Pancreas (tissue), 10 donors: ENCODE measurements at places on chromosomes 16 and 17. TPM values are rescaled to one million over a fixed set of nuclear protein-coding genes. Genes with fewer than 3 reads are reported as not detected.
A peak's percentile ranks its signal among the peaks of the same experiment; 100 is the strongest.

GRCh38 chr16:66121466-66121865, 245.0 kb upstream of the CDH5 start:
- no peaks in the 10 kb centered on the region for H3K36me3 ChIP-seq
- H3K4me3 ChIP-seq: no peak overlapping the region
- no peaks in the 10 kb centered on the region for H3K27me3 ChIP-seq
- DNase-seq: no peak
- no peaks in the 10 kb centered on the region for H3K4me1 ChIP-seq

DNA sequence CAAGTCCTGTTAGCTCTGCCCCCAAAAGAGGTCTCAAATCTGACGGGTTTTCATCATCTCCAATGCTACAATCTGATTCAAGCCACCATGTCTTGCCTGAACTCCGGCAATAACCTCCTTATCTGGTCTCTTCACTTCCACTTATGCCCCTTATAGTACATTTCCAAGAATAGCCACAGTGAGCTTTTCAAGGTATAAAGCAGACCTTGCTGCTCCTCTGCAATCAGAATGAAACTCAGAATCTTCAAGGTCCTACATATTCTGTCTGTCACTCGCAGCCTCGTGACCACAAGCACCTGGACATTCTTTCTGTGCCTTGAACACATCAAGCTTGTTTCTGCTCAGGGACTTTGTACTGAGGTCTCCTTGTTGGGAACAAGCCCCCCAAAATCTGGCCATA, 84.7 kb downstream of the YPEL2 start:
- no peak for DNase-seq
- H3K4me3 ChIP-seq: no peak overlapping the region
- no peaks in the 10 kb centered on the region for H3K27me3 ChIP-seq
- no peaks in the 10 kb centered on the region for H3K4me1 ChIP-seq

- no peaks in the 10 kb centered on the region for H3K36me3 ChIP-seq
- H3K27ac ChIP-seq: peak overlapping the region; percentile 41
- peak overlapping the region; percentile 68 for H3K4me3 ChIP-seq
- no peaks in the 10 kb centered on the region for H3K27me3 ChIP-seq
Observed at GRCh38 chr17:1713878-1714426, 3.8 kb upstream of the TLCD2 start.

DNA sequence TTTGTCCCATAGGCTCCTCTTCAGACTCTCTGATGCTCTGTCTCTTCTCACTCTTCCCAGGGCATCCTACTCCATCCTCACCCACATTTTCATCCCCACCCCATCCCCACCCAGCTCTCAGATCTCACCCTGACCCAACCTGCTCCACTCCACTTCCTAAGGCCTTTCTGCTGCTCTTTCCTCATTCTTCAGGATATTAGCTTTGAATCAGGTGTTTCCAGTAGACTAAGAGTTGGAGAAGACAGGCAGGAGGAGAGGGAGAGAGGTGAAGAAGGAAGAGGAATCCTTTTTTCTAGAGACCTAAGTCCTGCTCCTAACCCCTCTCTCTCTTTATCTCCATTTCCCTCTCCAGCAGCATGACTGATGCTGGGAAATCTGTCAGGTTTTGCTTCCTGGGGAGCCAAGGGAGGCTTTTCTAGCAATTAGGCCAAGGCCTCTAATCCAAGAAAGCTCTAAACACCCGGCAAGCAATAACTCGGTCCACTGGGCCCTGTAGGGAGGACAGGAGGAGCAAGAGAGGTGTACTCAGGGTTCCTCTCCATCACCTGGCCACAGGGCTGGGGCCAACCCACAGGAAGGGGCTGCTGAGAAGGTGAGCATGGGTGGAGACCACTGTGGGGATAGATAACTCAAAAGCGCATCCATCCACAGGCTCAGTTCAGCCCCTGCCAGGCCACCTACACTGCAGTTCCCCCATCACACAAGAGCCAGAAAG, 133.3 kb downstream of the TMEM132E start:
- H3K36me3 ChIP-seq: no peaks in the 10 kb centered on the region
- H3K27ac ChIP-seq: no peak overlapping the region
- H3K27me3 ChIP-seq: no peaks in the 10 kb centered on the region
- no peaks in the 10 kb centered on the region for H3K4me1 ChIP-seq

DNA sequence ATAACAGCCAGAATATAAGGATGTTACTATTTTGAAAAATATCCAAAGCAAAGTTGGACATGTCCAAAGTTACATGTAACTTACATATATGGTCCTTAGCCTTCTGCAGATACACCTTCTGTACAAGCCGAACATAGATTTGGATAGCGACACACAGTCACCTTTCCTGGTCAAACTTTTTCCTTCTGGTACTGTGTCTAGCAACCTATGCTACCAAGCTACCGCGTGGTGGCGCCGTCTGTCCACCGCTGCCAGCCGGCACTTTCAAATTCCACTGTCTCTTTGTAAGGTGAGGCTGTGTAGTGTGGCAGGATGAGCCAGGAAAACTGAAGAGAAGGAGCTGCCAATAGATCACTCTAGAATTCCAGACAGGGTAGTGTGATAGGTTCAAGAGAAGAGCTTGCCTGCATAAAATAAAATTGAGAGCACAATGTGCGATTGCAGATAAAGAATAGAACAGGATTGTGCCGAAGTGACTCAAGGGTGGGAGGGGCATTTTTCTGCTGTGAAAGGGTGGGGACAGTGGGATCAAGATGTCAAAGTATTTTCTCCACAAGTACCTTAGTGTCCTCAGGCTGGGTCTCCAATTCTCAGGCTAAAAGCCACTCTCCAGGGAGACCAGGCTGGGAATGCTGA, 366.9 kb downstream of the SLC39A11 start:
- no peaks in the 10 kb centered on the region for H3K4me1 ChIP-seq
- peak; percentile 82 for DNase-seq
- H3K36me3 ChIP-seq: no peaks in the 10 kb centered on the region
- H3K27ac ChIP-seq: no peak overlapping the region
- H3K4me3 ChIP-seq: no peak overlapping the region
- H3K27me3 ChIP-seq: no peaks in the 10 kb centered on the region

DNA sequence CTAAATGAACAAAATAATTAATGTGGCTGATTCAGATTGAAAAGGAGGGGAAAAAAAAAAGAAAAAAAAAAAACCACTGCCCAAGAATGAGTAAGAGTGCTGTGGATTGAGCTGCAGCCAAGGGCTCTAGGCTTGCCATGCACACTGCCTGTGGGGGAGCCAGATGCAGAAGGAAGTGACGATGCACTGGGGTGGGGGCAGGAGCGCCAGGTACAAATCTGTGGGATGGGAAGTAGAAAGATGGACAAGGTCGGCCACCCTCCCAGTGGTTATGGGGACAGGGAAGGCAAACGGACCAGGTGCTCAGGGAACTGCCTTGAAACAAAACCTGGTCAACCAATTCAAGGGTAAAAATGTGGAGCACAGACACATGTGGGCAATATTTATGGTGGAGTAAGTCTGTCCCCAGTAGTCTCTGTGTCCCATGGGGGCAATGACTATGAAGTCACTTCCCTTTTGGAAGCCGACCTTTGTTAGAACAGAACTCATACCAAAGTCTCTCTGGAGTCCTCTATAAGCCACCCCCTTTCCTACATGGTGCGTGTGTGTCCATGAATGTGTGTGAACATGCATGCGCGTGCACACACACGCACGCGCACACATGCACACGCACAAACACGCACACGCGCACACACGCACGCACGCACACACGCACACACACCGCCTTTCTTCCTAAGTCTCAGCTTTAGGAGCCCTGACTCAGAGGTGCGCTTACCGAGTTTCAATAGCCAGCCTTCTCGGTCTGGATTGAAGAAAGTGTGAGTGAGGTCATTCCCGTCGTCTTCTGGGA, 84.3 kb downstream of the CYTH1 start:
- H3K4me1 ChIP-seq: no peaks in the 10 kb centered on the region
- no peak overlapping the region for H3K4me3 ChIP-seq
- H3K27ac ChIP-seq: no peak overlapping the region
- H3K27me3 ChIP-seq: no peaks in the 10 kb centered on the region
- DNase-seq: no peak

DNA sequence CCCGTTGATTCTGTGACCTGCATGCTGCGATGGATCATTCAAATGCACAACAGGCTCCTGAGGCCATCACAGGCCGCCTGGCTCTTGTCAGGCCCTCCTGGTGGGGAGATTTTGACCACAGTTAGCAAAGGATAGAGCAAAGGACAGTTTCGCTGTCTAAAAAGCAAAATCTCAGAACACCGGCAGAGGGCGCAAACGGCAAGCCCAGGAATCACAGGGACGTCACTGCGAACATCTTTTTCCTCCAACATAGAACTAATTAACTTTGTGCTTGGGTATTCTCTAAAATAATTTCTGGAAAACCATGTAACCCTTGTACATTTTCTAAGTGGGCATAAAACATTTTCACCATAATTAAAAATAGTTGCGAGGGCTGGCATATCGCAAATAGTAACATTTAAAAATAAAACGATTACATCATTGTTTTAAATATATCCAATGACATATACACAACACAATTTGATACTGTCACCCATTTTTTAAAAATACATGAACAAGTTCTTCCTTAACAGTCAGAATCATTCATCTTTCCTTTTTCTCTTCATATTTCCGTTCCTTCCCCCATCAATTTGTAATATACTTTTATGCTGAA, 19.7 kb upstream of the SLC47A1 start:
- H3K4me3 ChIP-seq: no peak overlapping the region
- no peaks in the 10 kb centered on the region for H3K4me1 ChIP-seq
- H3K36me3 ChIP-seq: no peaks in the 10 kb centered on the region
- H3K27ac ChIP-seq: no peak overlapping the region

- no peak for DNase-seq
- no peaks in the 10 kb centered on the region for H3K4me1 ChIP-seq
- no peaks in the 10 kb centered on the region for H3K36me3 ChIP-seq
Observed at GRCh38 chr16:64679976-64680690, 441.7 kb downstream of the CDH11 start.

GRCh38 chr16:34078691-34079090, 619.3 kb downstream of the TP53TG3F start:
- no peak overlapping the region for H3K4me3 ChIP-seq

- H3K27me3 ChIP-seq: no peaks in the 10 kb centered on the region
- peaks cover 21% of the 10 kb centered on the region for H3K4me1 ChIP-seq
- H3K4me3 ChIP-seq: peak overlapping the region; percentile 85
Observed at GRCh38 chr17:81341516-81342268, 46.6 kb upstream of the SLC38A10 start.

GRCh38 chr17:81992306-81993102, 15.1 kb downstream of the ASPSCR1 start:
- peak overlapping the region; percentile 49 for H3K27ac ChIP-seq
- DNase-seq: peak; percentile 75
- no peaks in the 10 kb centered on the region for H3K36me3 ChIP-seq
- H3K4me1 ChIP-seq: peaks cover 17% of the 10 kb centered on the region
- no peaks in the 10 kb centered on the region for H3K27me3 ChIP-seq
- H3K4me3 ChIP-seq: peak overlapping the region; percentile 26

The TIGD7 gene
- 1.3 TPM for total RNA-seq

The ANKRD13B gene
- total RNA-seq: 5.8 TPM

The FA2H gene
- total RNA-seq: 2.2 TPM

The KRTAP4-1 gene
- not detected for total RNA-seq

The SOST gene
- total RNA-seq: not detected

The SLC2A4 gene
- 0.42 TPM for total RNA-seq

The CD300E gene
- 0.16 TPM for total RNA-seq

The CDR2L gene
- 2.9 TPM for total RNA-seq
